ENCODE measurements at places on chromosomes 6 and 20.

DNA sequence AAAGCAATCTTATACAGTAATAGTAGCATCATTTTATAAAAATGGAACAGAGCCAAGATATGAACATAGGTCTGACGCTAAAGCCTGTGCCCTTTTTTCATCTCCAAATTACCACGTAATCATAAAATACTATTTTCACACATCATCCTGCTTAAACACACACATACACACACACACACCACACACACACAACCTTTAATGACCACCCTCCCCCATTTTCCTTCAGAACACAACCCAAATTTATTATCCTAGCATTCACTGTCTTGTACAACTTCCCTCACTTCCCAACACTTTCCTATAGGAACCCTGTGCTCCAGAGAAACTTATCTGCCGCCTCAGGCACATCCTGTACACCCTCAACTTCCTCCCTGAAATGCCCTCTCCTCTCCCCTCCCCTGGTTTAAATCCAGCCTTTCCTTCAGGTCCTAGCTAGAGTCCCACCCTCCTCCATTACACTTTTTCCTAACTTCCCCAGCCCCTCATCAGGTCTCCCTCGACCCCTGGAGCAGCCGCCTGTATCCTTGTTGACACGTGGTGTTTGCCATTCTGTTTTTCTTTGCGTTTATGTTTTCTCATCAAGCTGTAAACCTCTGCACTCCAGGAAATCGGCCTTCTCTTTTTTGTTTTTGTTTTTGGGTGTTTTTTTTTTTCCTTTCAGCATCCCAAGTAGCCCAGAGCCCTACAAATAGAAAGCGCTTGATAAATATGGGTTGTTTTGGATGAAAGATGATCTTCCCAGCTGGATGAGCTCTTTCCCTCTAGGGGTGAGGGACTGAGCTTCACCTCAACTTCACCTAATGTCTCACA lies 968 bp upstream of the MMP24 start:
- no peak for DNase-seq

DNA sequence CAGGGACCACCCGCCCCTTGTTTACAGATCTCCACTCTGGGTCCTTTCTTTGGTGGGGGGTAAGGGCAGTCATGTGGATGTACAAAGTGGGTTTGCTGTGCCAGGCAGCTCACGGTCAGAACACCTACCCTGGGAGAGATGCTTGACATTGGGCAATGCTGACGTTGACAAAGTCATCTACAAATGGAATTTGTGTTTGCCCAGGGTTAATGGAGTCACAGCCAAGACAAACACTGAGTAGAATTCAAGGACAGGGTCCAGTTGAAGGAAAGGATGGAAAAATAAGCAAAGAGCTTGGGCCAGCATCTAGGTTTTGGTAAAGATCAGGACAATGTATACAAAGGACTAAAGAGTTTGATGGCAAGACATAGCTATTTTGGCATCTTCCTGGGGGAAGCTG lies 54.7 kb downstream of the MOCS1 start:
- DNase-seq, result no peak

- DNase-seq, result no peak
Observed at GRCh38 chr6:86856937-86857563, 80.3 kb upstream of the HTR1E start.

DNA sequence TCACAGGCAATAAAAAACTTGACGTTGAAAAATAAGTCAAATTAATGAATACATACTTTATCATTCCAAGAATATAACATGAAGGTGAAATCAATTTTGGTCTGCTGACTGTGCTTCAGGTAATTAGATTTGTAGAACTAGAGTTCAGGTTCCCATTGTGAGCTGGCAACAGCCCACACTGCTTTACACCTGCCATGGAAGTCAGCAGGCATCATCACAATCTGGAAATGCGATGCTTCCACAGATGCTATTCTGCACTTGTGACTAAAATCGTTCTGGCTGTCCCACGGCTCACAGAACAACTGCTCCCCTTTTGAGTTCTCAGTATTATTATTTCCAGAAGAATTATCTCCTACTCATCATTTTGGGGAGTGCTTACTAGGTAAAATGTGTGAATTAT lies 62.6 kb upstream of the THEMIS start:
- DNase-seq, result no peak

- no peak for DNase-seq
Observed at GRCh38 chr6:79608334-79609224, 22.6 kb upstream of the SH3BGRL2 start.

- DNase-seq, result no peak
Observed at GRCh38 chr6:81476881-81477280, 275.6 kb downstream of the TENT5A start.

GRCh38 chr20:63276956-63277355 lies 4.3 kb downstream of the ARFGAP1 start:
- no peak for DNase-seq

- DNase-seq, result no peak
Observed at GRCh38 chr20:4160761-4161305, 145.5 kb upstream of the RNF24 start.

DNA sequence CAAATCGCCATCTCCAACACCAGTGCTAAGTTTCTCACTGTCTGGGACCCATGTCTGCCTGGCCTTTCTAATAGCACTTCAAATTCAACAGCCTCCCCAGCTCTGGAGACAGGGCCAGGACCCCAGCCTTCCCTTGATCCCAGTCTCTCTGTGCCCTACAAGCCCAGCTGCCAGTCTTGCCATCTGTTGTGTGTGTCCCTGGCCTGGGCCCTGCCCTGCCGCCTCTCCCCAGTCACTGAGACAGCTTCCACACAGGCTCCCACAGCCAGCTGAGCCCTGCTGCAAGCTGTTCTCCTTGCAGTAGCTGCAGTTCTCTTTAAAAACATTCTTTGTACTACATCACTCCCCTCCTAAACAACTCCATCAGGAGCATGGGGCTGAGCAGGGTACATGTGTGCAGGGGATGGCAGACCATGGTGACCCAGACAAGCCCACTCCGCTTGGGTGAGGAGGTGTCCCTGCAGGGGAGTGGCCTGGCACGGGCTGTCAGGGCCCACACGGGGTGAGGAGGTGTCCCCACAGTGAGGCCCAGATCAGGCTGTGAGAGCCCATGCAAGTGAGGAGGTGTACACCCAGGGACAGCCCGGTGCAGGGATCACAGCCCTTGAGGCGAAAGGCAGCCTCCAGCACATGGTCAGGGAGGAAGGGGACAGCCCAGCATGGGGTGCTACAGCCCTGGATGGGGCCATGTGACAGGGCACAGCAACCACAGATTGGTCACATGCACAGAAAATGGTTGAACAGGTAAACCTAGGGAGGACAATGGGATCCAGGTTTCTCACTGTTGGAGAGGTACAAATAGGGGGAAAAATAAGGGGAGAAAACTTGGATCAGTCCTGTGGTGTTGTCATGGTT lies 16.2 kb downstream of the CST7 start:
- DNase-seq, result no peak

DNA sequence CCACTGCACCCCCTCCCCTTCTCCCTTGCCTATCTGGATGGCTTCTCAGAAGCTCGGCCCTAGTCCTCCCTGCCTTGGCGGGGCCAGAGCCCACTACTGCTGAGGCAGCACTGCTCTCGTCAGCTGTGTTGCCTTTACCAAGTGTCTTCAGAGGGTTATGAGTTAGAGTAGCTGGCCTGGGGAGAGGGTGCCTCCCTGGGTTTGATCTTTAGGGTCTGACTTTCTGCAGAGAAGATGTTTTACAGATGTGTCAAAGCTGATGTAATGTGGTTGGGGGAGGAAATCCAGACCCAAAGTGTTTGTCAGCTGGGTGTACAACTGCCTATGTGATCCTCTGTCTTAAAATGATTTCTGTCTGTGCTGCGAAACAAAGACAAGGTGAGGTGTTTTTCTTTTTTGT lies 30.4 kb upstream of the PI16 start:
- DNase-seq, result no peak

DNA sequence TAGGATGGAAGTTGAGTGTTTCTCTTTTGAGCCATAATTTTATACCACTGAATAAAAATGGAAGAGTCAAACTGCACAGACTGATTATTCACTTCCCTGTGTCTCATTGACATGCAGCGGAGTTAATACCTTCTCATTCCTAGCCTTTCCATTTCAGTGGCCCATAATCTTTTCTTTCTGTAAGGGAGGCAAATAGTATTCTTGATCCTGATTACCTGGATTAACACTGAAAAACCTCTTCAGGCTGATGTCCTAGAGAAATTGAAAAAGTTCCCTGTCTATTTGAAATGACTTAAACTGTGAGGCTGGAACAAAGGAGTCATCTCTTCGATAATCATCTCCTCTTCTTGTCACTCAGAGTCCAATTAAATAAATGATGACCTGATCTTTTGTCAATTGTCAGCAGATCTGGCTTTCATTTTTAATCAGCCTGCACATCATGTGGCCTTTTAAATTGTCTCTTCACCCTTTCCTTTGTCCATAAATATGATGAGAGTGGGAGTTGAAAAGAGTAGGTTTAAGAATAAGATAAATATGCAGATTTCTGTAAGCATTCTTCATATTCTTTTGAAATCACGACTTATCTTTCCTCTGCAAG lies 713.0 kb downstream of the EPM2A start:
- no peak for DNase-seq

GRCh38 chr20:37552415-37552814 lies 24.7 kb upstream of the BLCAP start:
- DNase-seq, result no peak

GRCh38 chr20:45981261-45981660 lies 9.3 kb upstream of the ZNF335 start:
- DNase-seq, result no peak

DNA sequence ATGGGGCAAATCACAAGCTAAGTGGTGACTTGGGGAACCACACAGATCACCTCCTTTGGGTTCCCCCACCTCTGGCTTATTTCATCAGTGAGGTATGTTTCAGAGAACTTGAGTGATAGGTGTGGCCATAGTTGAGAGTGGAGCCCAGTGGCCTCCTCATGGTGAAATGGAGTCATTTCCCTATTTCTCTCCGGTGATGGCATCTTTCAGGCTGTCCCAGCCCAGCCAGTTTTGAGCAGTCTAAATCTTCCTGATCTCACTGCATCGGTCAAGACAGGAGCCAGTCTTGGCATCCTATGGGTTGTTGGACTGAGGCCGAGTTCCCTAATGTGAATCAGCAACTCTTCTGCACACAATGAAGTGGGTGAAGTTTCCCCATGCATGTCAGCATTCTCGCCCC lies 132.4 kb downstream of the EYA2 start:
- no peak for DNase-seq

GRCh38 chr6:30843611-30843998 lies 40.7 kb upstream of the DDR1 start:
- no peak for DNase-seq

DNA sequence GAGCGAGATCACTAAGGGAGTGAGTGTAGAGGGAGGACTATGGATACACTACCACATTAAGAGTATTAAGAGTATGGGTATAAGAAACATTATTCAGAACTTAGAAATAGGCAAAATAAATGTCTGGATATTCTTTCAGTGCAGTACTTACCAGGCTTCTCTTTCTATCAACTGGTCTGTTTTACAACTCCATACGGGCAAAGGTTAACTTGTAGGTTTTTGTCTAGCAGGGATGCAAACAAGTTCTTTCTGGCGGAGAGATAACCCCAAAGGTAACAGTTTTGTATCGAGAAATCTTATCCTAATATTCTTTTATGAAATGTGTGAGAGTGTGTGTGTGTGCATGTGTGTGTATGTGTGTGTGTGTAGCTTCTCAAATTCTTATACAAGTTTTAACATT lies 186.2 kb downstream of the ARHGAP18 start:
- DNase-seq, result no peak

- no peak for DNase-seq
Observed at GRCh38 chr6:155177363-155177961, 86.4 kb upstream of the CLDN20 start.

DNA sequence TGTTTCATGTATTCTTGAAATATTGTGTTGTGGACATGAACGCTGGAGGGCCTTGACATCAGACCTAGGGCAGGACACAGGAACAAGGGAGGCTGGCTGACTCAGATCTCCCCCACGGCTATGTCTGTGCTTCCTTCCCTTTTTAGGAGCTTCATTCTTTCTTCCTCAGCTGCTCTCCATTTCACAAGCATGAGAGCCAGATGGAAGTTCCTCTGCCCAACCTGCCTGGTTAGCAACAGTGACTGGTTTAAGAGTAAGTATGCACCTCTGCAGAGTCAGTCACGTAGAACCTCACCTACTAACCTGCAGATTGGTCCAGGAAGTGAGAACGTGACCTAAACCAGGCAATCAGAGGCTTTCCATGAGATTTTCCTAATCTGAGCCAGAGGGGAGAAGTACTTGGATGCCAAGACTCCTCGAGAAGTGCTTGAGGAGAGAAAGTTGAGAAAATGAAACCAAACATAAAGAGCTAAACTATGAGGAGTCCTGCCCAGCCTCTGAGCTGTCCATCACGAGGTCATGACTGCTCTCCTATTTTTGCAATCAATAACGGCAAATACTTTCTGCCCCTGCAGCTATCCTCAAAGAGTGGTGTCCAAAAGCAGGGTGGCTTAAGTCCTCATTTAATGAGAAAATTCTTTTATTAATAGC lies 465.2 kb upstream of the CITED2 start:
- no peak for DNase-seq

GRCh38 chr20:17345321-17345720 lies 118.5 kb downstream of the PCSK2 start:
- DNase-seq, result no peak

DNA sequence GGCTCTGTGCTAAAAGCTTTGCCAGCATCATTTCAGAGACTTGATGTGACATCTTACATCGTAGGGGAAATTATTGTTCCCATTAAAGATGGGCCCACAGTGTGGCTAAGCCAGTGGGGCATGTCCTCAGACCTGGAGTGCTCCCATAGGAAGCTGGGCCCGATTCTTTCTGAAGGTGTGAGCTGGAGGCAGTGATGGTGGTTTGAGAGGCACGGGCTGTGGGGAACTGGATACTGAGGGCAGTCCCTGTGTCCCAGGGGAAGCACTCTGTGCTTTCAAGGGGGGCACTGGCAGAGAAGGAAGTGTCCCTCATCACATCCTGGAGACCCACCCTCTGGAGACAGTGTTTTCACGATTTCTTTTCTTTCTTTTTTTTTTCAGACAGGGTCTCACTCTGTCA lies 8.6 kb upstream of the FAM110A start:
- DNase-seq, result no peak

DNA sequence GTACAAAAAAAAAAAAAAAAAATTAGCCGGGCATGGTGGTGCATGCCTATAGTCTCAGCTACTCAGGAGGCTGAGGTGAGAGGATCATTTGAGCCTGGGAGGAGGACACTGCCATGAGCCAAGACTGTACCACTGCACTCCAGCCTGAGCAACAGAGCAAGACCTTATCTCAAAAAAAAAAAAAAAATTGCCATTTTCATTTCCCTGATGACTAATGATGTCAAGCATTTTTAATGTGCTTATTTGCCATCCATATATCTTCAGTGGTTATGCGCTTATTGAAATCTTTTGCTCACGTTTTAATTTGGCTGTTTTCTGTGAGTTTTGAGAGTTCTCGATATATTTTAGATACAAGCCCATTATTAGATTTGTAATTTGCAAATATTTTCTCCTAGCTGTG lies 46.7 kb downstream of the PFDN4 start:
- DNase-seq, result no peak

DNA sequence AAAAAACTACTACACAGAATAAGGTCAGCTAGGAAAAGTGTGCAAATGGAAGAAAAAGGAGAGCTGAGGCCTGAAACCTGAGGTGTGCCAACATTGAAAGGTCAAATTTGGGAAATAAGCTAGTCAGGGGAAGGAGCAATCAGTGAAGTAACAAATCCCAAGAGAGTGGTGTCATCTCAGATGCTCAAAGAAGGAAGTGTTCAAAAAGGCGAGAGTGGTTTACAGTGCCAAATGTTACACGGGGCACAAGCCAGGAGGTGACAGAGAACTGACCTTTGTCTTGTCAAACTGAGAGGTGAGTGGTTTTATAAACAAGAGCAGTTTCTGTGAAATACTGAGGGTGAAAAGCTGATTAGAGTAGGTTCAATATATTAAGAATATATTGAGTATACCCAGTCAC lies 83.0 kb upstream of the TCF21 start:
- DNase-seq, result no peak

- no peak for DNase-seq
Observed at GRCh38 chr6:9593554-9593953, 821.3 kb downstream of the TFAP2A start.

Measured in activated B cell treated with CpG ODN at 0.5 μM for 24 hours (primary cell).